Esophagus squamous epithelium (tissue), 5 donors: ENCODE measurements at places on chromosomes 13 and 19.

DNA sequence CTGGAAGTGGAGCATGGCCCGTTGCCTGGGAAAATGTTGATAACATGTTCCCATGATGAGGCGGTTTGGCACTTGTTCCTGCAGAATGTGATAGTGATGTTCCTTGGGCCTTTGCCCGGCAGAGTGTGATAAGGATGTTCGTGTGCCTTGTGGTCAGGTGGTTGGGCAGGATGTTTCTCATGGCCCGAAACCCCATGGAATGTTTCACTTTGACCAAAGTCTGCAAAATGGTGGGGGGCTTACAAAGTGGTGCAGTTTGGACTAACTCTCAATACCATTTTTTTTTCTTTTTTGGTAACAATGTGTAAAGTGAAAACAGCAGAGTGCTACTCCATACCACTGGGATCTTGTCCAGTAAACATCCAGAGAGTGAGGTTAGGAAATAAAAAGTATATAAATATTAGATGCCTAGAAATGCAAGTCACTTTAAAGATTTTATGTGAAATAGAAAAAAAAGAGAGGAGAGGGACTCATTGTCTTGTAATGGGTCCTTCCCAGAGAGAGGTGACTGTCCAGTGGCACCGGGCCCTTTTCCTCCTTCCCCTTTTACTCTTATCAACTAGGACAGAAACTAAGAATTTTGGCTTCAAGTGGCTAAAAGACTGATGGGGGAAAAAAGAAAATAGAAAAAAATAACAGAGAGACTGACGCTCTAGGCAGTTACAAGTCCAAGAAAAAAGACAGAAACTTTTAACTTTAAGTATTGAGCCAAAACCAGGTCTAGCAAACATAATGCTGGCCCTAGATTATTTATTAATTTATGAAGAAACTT is 5.7 kb downstream of the FPR3 start:
- no peak for DNase-seq

DNA sequence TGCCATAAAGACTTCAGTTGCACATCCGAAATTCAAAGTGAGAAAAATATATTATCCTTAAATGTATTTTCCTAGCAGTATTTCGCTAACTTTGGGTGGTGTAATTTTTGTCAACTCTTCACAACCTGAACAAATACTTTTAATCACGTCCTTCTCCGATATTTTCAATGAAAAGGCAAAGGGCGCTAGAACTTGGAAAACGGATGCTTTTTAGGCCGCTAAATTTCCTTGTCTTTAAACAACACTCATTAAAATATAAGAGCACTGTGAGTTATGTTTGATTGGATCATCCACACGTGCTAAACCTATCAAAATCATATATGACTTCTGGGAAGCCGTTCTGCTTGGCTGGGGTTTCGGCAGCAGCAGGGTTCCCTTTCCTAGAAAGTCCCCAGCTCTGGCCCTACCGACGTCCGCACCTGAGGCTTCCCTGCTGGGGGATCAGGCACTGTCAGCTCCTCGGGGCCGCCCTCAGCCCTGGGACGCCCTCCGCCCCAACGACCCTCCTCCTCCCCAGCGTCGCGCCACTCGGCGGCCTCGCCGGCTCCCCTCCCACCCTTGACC is 462 bp upstream of the MPHOSPH8 start:
- no peak for DNase-seq

DNA sequence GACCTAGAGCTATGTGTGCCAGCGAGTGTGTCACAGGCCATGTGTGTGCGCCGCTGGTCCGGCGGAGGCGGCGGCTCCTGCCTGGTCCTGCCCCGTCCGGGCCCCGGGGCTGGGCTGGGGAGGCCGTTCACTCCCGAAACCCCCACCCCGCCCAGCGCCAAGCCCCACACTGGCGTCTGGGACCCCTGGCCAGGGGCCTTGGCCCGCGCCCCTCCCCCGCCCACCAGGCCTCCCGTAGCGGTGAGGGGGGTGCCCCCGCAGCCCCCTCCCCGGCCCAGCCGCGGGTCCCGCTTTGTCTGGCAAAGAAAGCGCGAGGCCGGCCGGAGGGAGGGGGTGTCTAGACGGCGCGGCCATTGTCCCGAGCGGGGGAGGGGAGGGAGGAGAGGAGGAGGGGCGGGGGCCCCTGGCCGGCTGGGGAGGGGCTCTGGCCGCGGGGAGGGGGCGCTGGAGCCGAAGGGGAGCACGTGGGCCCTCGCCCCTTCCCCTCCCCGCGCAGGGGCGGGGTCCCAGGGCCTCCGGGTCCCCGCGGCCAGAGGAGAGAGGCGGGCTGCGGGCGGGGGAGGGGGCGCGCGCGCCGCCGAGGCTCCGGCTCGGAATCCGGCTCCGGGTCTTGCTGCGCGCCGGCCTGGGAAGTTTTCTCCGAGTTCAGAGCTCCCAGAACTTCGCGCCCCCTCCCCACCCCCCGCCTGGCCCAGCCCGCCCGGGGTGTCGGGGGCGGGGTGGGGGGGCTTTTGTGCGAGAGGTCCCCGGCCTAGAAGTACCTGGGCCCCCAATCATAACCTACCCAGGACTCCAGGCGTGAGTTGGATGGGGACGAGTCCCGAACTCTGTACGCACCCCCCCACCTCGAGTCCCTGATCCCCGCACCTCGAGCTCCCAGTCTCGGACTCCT is 888 bp downstream of the NOTCH3 start:
- no peak for DNase-seq

DNA sequence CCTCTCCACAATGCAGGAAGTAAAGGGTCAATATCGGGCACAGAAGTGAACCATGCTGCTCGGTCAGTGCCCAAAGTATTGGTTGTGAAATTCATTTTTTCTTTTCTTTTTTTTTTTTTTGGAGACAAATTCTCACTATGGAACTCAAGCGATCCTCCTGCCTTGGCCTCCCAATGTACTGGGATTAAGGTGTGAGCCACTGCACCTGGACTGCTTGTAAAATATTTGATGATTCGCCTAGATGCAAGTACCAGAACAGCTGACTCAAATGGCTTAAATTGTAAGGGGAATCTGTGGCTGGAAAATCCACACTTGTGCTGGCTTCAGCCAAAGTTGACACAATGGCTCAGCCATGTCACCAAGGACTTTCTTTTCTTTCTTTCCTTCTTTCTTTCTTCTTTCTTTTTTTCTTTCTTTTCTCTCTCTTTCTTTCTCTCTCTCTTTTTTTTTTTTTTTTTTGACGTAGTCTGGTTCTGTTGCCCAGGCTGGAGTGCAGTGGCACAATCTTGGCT is 43.7 kb downstream of the NUMBL start:
- no peak for DNase-seq

GRCh38 chr13:45623516-45624090 is 8.1 kb upstream of the ERICH6B start:
- no peak for DNase-seq

- no peak for DNase-seq
These were observed 1480.3 kb upstream of the SPRY2 start for GRCh38 chr13:81821259-81821658.

- no peak for DNase-seq
These were observed 215.5 kb downstream of the POSTN start for GRCh38 chr13:37383046-37383445.

DNA sequence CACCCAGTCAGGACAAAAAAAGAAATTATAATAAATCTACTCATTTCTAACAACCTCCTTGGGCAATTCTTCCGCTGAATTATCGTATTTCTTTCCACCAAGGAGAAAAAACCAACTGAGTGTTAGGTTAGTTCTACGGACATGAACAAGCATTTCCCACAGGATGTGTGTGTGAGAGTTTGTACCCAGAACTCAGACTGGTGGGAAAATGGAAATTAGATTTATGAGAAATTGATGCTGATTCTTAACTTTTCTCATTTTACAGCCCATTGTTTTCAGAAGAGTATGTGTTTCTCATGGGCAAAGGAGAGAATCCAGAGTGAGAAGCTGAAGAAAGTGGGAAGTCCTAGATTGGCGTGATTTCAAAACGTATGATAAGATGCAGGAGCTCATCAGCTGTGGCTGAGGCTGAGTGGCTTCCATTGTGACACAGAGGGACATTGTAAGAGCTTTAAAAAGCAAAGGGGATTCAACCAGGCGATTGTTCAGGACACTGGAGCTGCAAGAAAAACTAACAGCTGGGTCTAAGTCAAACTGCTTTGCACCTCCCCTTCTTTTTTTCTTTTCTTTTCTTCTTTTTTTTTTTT is 184.7 kb upstream of the ARGLU1 start:
- no peak for DNase-seq

- DNase-seq: no peak
These were observed 802.7 kb downstream of the PCDH9 start for GRCh38 chr13:66427458-66427861.

- no peak for DNase-seq
These were observed 176.9 kb downstream of the TBC1D4 start for GRCh38 chr13:75305059-75305458.

DNA sequence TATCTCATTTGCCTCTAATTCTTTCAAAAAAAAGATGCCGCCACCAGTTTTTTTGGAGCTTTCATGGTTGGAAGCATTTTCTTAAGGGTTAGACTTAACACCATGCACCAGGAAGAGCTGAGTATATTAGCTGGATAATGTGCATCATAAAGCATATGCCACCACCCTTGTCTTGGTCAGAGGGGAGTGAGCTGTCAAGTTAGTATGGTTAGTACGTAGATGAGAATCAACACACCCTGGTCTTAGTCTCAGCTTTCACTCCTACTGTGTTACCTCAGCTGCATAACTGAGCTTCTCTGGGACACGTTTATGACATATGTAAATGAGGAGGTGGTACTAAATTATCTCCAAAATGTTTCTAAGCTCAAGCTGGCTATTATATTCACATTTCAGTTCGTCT is 415.6 kb downstream of the DCT start:
- DNase-seq: no peak

GRCh38 chr19:19349365-19349764 is 28.7 kb downstream of the MAU2 start:
- no peak for DNase-seq

DNA sequence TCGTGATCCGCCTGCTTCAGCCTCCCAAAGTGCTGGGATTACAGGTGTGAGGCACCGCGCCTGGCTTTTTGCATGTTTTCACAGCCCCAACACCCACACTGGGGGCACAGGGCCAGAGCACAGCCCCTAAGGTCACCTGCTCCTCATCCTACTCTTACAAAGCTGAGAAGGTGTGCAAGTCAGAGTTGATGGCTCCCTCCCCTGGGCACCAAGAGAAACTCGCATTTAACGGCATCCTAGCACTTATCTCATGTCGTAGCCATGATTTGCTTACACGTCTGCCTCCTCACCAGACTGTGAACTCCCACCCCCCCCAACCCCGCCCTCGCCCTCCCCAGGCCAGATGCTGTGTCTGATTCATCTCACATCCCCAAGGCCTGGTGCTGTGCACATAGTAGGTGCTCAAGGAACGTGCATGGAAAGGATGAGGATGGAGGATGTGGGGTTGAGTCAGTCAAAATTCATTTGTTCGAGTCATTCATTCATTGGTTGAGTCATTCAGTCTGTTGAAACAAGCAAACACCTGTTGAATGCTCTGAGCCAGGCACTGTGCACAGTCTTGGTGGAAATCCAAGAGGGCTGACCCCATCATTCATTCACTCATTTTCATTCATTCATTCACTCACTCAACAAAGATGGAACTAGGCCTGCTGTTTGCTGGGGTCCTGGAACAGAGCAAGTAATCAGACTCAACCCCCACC is 11.3 kb downstream of the SHANK1 start:
- no peak for DNase-seq

DNA sequence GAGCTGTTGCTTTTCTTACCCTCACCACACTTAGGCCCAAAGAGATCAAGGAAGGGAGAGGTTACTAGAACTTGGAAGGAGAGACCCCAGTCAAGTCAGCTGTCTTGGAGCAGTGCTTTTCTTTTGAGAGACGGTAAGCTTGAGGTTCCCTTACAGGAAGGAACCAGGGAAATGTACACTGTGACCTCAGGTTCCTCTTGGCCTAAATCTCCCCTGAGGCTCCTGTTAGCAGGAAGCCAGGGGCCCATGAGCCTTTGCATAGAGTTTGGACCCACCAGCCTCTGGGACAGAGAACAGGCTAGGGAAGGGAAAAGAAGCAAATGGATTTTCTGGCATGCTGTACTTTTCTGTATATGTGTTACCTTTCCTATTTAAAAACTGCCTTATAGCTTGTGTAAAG is 5.9 kb upstream of the GPR18 start:
- no peak for DNase-seq

GRCh38 chr19:54208784-54209057 is 8.1 kb downstream of the RPS9 start:
- DNase-seq: no peak

DNA sequence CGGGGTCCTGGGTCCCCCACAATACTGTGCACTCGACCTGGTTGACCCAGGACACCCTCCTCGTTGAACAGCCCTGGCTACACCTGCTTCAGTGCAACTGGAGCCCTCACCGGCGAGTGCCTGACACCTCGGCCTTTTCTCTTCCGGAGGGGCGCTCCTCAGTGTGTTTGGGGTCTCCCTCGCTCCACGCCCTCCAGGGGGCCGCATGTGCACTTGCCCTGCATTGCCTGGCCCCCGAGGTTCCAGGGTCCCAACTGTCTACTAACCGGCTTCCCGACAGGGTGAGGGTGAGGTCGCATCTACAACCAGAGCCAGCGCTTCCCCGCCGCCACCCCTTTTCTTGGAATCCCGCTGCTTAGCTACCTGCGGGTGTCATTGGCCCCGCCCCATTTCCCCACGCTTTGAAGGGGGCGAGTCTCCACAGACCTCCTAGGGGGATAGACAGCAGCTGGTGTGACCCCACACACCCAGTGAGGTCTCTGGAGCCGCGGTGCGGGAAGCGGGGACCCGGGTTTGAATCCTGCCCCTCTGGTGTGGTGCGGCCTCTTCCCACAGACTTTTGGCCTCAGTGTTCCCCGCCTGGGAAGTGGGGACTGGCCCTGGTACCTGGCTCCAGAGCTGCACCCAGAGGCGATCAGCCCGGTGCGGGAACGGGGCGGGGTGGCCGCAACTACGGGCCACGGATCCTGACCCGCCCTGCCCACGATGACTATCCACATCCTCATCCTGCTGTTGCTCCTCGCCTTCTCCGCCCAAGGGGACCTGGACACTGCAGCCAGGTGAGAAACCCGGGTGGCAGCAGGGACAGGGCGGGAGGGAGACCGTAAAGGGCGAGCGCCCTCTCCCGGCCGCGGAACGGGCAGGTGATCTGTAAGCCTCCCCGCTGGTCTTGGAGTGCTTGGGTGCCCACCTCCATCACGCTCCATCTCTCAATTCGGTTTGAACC is at the start of gene ADM5:
Gene ADM5 (plus strand): TSS at position 462 of the 946 bp plus-strand sequence. CDS start 244 bp downstream, at position 706.
- DNase-seq: no peak

GRCh38 chr19:7188698-7189629 is 105.2 kb downstream of the INSR start:
- no peak for DNase-seq

GRCh38 chr13:100089465-100090032 is 656 bp downstream of the PCCA start:
- no peak for DNase-seq

GRCh38 chr19:609004-609346 is 19.3 kb downstream of the HCN2 start:
- no peak for DNase-seq

GRCh38 chr19:29397748-29398147 is 128.0 kb upstream of the VSTM2B start:
- DNase-seq: no peak
